ENCODE measurements at places on chromosomes 11 and 22.
A peak's percentile ranks its signal among the peaks of the same experiment; 100 is the strongest.

GRCh38 chr11:12413141-12414052, 36.0 kb downstream of the PARVA start:
- no peak for DNase-seq

DNA sequence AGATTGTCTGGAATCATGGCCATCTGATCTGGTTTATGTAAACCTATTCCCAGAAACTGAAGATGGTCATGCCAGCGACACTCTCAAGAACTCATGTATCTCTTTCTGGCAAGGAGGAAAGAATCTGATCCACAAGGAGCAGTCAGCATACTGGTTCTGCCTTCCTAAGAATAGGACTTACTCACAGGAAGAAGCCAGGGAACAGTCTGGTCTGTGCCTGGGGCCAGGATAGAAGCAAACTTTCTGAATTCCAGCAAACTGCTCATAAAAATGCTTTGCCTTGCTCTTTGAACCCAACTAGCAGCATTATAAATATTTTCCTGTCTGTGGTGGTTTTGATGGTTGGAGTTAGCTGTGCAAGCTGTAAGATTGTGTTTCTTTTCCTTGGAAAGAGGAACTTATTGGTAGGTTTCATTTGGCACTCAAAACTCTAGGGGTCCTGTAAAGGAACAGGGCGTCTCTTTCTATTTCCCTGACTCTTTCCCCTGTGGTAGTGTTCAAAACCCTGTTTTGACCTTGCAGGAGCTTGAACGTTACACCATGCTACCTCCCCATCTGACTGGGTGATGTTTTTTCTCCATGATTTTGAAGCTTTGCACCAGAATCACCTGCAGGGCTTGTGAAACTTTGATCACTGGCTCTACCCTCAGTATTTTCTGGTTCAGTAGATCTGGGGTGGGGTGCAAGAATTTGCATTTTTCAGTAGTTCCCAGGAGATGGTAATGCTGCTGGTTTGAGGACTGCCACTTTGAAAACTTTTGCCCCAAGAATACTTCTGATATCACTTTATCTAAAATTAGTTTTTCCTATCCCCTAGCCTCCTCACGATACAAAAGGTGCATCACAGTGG, 627.8 kb upstream of the ANO5 start:
- DNase-seq, result no peak

DNA sequence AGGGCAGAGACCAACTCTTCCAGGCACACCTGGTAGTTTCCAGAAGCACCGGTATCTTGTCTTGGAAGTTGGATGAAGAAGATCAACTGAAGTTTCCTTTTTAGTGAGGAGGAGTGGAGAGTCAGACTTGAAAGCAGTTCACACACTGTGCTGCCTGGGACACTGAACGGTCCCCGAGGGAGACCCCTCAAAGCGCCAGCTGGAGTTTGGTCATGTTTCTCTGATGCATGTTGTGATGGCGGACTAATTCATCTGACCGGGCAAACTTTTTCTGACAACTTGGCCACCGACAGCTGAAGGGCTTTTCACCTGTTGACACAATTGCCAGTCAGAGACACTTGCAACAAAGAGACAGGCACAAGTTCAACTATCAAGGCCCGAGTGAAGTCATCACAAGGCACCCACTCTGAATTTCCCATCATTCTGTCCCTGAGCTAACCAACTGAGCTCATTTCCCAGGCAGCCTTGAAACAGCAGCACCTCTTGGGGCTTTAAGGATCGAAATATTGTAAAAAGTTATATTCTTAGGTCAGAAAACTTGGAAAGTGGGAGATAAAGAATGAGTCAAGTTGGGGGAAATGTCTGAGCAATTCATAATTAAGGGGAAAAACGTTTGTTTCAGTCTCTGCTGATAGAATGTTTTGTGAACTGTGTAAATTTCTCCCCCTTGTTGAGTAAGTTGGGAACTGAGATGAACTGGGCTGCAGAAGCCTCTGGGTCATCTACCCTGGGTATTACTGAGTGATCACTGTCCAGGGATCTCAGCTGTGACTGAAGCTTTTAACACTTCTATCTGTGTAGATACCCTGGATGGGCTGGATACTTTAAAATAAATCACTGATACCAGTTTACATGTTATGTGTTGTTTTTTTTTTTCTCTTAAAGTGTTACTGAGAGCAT, 46.2 kb downstream of the WT1 start:
- DNase-seq, result no peak

DNA sequence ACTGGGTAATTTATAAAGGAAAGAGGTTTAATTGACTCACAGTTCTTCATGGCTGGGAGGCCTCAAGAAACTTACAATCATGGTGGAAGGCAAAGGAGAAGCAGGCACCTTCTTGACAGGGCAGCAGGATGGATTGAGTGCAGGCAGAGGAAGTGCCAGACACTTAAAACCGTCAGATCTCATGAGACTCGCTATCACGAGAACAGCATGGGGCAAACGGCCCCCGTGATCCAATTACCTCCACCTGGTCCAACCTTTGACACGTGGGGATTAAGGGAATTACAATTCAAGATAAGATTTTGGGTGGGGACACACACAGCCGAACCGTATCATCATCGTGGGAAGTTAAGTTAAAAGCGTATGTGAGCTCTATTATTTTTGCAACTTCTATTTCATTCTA, 71.4 kb upstream of the SYN3 start:
- no peak for DNase-seq

DNA sequence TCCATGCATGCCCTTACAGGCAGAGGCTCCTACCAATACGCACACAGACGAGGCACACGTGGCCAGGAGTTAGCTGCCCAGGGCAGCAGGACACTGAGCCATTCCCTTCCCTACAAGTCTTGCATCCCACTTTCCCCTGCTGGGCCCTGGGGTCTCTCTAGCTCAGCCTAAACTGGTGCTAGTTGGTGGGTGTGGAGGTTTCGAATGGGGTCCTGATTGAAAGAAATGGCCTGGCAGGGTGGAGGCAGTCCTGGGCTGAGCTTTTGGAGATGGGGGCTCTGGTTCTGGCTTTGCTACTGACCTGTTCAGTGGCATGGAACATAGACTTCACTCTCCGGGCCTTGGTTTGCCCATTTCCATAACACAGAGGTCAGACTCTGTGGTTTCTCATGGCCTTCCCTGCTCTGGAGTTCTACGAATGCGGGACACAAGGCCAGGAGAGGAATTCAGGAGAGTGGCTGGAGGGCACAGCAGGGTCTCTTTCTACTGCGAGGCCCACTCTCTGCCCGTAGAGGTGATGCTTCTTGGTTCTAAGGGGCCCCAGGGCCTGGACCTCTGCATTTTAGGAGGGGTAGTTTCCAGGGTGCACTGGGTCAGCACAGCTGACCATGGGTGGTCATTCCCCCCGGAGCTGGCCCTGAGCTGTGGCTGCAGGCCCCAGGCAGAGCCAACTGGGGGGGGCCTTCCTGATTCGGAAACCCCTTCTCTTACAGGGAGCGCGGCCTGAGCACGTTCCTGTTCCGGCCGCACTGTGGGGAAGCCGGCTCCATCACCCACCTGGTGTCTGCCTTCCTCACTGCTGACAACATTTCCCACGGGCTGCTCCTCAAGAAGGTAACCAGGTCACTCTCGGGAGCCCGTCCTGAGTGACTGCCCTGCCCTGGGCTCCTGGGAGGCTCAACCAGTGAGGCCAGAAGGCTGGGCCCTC, 40.0 kb downstream of the RNF141 start:
- no peak for DNase-seq

DNA sequence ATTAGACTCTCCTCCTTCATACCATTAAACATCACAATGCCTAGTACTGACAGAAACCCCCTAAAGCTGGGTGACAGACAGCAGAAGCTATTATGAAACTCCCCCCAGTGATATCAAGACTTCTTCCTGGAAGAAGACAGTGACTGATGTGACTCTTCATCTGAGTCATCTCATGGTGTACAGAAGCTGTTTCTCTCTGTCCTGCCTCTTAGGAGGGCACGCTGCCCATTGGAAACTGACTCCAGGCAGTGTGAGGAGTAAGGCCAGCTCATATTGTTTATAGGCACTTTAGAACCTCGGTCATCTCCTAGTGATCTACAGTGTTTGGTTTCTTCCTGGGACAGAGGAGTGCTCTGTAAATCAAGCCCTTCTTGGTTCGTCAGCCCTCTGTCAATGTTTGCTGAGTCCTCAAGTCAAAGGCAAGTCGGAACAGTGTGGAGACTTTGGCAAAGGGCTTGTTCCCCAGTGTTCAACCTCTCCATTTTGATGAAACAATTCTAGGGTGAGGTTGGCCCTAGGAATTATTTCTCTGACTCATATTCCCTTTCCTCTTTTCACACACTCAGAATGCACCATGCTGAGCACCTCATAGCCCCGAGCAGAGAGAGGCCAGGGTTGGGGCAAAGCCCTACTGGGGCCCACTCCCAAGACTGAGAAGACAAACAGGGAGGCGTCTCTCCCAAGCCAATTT, 172.5 kb upstream of the TMEM45B start:
- DNase-seq, result peak; percentile 61

Measured in stimulated activated CD4-positive, alpha-beta T cell treated with anti-CD3 and anti-CD28 coated beads, Interleukin-1b, Interleukin-23, amount 100 ng/mL, for 48 hours (primary cell).